ENCODE measurements at places on chromosomes 11 and 22. TPM values are rescaled to one million over a fixed set of nuclear protein-coding genes. Genes with fewer than 3 reads are reported as not detected.

CDCA5 gene
- 11.7 TPM for polyA plus RNA-seq

ALDH3B2 gene
- polyA plus RNA-seq, result 0.90 TPM

CRYBB3 gene
- 0.23 TPM for polyA plus RNA-seq

SNX19 gene
- 26.7 TPM for polyA plus RNA-seq

PRSS23 gene
- 21.4 TPM for polyA plus RNA-seq

SLC22A9 gene
- polyA plus RNA-seq, result not detected

BIRC2 gene
- 39.9 TPM for polyA plus RNA-seq

OR2AG2 gene
- polyA plus RNA-seq, result not detected

CDHR5 gene
- polyA plus RNA-seq, result 4.1 TPM

FZD4 gene
- polyA plus RNA-seq, result 32.1 TPM

FXYD2 gene
- 2.2 TPM for polyA plus RNA-seq

TMA7B gene
- polyA plus RNA-seq, result not detected

ZDHHC8 gene
- polyA plus RNA-seq, result 48.7 TPM

FGF19 gene
- polyA plus RNA-seq, result 0.58 TPM

CHADL gene
- 4.9 TPM for polyA plus RNA-seq

RFPL3 gene
- polyA plus RNA-seq, result 0.25 TPM

GLB1L3 gene
- 0.10 TPM for polyA plus RNA-seq

FAM83F gene
- polyA plus RNA-seq, result 0.10 TPM

OR8G1 gene
- polyA plus RNA-seq, result not detected

VPREB1 gene
- 0.26 TPM for polyA plus RNA-seq
